Astrocyte of the hippocampus (primary cell): ENCODE measurements at places on chromosomes 7 and 10.
A peak's percentile ranks its signal among the peaks of the same experiment; 100 is the strongest.

GRCh38 chr10:21764466-21765189 is 230.6 kb downstream of the MLLT10 start:
- no peak for DNase-seq

DNA sequence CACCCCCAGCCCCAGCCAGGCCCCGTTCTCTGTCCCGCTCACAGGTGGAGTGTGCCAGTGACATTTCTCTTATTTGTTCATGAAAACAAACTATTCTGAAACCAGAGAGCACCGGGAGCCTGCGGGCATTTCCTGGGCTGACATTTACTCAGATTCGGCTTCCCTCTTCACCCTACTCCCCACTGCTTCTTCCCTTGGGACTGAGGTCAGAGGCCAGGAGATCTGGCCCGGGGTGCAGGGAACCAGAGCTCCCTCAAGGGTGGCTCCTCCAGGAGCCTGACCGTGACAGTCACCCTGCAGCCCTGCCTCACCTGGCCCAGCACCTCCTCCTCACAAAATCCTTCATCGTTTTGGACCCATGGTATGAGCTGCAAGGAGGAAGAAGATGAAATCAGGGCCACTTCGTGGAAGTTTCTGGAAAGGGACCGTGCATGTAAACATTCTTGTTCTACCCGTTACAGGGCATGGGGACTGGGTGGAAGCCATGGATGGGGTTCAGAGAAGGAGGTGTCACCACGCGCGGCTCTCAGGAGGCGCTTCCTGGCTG is 12.2 kb downstream of the BHLHA15 start:
- no peak for DNase-seq

- peak; percentile 0 for DNase-seq
Observed at GRCh38 chr7:146922782-146923181, 806.2 kb downstream of the CNTNAP2 start.

GRCh38 chr7:150988230-150989226 is 2.3 kb upstream of the NOS3 start:
- peak; percentile 63 for DNase-seq

DNA sequence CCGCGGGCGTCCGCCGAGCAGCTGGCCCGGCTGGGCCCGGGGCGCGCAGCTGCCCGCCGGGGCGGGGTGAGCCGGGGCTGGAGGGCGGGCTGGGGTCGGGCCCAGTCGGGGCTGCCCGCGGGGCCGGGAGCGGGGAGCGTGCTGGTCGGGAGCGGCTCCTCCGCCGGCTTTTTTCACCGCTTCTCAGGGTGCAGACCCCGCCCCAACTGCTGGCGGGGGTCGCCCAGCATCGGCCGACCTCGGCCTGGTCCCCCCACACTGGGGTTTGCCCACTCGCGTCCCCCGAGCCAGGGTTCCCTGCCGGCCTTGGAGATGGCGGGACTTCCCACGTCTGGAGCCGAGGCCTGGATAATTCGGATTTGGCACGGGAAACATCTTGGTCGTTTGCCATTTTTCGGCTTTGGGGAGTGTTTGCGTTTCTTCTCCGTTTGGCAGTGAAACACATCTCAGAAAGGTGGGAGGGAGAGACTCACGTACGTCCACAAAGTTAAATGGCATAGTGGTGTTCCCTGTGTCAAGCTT is 432 bp downstream of the TMEM248 start:
- DNase-seq, result peak; percentile 76

GRCh38 chr10:125023862-125024496 is 82.1 kb downstream of the ZRANB1 start:
- no peak for DNase-seq

GRCh38 chr10:61153771-61154170 is 209.8 kb upstream of the RHOBTB1 start:
- peak; percentile 35 for DNase-seq

- DNase-seq, result no peak
Observed at GRCh38 chr7:91720260-91720937, 160.1 kb downstream of the MTERF1 start.

DNA sequence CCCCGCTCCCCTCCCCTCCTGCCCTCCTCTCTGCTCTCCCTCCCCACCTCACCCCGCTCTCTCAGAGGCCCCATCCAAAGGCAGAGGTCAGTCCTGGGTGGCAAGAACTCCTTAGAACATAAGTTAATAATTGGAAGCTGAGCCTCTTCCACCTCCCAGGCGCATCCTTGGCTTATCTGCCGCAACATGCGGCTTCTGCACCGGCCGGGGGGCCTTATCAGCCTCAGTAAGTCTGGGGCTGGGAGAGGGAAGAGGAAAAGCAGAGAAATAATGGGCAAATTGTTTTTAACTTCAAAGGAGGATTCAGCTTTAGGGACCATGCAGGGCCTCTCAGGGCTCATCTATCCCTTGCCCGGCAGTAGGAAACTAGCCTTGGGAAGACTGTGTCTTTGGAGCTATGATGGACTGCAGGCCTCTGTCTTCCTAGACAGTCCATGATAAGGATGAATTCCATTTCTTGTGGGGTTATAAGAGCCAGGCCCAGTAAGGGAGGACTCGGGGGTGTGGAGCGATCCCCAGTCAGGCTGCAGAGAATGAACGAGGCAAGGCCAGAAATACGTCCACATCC is 411.6 kb downstream of the PLXNA4 start:
- no peak for DNase-seq

GRCh38 chr7:81036057-81036456 is 117.2 kb upstream of the SEMA3C start:
- peak; percentile 26 for DNase-seq

GRCh38 chr7:154794147-154794780 is 208.7 kb downstream of the PAXIP1 start:
- DNase-seq, result peak; percentile 33

- DNase-seq, result peak; percentile 39
Observed at GRCh38 chr7:107394831-107395230, 75.0 kb upstream of the GPR22 start.

- DNase-seq, result peak; percentile 84
Observed at GRCh38 chr10:25974897-25975459, 40.9 kb downstream of the MYO3A start.

DNA sequence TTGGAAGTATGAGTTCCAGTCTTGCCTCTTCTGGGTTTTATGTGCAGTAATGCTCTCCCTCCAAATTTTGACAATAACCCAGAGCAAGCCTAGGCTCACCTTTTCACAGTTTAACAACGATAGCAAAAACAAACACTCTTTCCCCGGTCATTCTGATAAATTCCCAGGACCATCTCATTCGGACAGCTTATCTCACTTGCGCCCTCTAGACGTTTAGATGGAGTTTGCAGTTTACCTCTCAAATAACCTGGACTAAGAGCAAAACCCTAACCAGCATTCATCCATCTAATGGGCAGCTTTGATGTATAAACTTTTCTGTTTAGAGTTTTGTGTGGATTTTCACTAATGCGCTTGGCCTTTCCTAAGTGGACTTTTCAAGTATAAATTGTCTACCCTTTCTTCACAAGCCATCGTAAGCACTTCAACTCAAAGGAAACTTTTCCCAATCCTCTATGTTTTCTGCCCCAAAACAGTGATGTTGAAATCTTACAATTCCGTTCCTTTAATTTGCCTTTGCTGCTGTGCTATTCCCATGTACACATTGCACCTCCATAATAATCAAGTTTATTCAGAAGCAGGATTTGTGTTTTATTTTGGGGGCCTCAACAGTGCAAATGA is 114.9 kb downstream of the HDAC9 start:
- peak; percentile 19 for DNase-seq
